ENCODE measurements at places on chromosomes 2 and 18.

DNA sequence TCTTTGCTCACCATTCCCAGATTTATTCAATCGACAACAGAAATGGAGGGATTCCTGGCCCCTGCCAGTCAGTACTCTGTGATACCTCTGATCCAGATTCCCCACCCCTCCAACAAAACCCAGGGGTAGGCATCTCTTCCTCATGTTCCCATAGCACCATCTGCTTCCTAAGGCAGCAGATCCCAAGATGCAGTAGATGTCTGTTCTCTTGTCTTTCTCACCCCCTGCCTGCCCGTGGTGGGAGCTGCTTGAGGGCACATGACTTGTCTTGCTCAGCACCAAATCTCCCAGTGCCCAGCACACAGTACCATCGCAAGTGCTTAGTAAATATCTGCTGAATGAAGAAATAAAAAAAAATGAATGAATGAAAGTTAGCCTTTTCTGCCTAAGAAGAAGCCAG, 98.2 kb downstream of the ZBTB7C start:
- DNase-seq: no peak

DNA sequence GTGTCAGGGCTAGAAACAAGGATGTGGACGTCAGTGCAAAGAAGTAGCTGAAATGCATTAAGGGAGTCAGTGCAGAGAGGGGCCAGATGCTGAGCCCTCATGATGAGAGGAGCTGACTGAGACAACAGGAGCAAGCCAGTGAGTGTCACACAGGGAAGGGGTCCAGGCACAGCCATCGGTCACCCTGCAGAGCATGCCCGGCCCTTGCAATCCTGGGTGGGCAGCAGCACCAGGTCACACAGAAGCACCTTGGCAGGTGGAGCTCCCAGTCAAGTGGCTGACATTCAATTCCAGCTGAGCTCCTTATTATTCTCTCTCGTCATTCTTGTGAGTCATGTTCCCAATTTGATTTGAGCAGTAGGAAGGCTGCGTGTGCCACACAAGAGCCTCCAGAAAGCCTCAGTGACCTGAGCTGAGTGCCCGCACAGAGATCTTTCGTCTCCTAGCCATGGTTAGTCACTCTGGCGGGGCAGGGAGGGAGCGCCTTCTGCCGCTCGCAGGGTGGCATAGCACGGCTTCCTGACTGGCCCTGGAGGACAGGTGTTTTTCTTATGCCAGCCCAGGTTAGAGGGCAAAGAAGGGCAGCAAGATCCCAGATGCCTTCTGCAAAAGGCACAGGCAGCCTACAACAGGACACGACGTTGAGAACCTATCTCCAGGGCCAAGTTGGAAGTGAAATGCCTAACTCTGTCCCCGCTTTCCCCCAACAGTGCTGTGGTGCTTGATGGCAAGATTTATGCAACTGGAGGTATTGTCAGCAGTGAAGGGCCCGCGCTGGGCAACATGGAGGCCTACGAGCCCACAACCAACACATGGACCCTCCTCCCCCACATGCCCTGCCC, 220.9 kb downstream of the ATAD2B start:
- DNase-seq: no peak

- DNase-seq: no peak
Observed at GRCh38 chr2:149428783-149429182, 98.4 kb downstream of the LYPD6 start.

DNA sequence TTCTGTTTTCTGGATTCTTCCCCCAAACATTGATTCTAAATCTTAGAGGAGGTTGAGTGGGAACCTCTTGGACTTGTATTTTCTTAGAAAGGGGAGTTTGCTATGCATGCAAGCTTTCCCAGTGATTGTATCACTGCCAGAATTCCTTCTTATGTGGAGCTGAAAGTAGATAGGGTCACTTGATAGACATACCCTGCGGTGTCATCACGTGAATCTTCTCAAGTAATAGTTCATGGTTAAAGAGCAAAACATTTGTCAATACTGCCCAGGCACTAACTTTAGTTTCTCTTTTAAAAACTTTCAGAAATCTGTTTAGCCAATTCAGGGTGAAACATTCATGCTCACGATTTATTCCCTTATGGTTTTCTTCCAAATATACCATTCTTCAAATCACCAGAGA, 6.4 kb downstream of the PMAIP1 start:
- no peak for DNase-seq

DNA sequence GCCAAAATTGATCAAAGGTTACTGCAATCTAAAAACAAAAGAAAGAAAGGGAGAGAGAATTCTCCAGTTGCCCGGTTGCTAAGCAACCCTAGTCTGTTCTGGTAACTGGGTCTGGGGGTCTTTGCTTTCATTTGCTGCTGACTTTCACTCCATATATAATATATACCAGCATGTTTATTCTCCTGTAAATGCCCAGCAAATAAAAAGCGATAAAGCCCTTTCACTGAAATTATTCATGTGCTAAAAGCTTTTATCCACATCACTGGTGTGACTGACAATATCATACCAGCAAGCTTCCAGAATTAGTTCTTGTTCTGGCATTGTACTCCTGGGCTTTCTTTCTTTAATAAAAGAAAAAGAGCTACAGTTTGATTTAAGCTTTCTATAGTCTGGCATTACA, 75.5 kb upstream of the ST8SIA3 start:
- no peak for DNase-seq

GRCh38 chr2:241329669-241330615, 14.2 kb downstream of the SEPTIN2 start:
- no peak for DNase-seq

GRCh38 chr2:3151153-3151918, 226.3 kb downstream of the EIPR1 start:
- no peak for DNase-seq

GRCh38 chr2:151200844-151201243, 60.8 kb downstream of the RBM43 start:
- DNase-seq: no peak

- no peak for DNase-seq
Observed at GRCh38 chr2:21382701-21383520, 259.1 kb downstream of the TDRD15 start.

- no peak for DNase-seq
Observed at GRCh38 chr18:5853253-5853652, 42.1 kb downstream of the TMEM200C start.

DNA sequence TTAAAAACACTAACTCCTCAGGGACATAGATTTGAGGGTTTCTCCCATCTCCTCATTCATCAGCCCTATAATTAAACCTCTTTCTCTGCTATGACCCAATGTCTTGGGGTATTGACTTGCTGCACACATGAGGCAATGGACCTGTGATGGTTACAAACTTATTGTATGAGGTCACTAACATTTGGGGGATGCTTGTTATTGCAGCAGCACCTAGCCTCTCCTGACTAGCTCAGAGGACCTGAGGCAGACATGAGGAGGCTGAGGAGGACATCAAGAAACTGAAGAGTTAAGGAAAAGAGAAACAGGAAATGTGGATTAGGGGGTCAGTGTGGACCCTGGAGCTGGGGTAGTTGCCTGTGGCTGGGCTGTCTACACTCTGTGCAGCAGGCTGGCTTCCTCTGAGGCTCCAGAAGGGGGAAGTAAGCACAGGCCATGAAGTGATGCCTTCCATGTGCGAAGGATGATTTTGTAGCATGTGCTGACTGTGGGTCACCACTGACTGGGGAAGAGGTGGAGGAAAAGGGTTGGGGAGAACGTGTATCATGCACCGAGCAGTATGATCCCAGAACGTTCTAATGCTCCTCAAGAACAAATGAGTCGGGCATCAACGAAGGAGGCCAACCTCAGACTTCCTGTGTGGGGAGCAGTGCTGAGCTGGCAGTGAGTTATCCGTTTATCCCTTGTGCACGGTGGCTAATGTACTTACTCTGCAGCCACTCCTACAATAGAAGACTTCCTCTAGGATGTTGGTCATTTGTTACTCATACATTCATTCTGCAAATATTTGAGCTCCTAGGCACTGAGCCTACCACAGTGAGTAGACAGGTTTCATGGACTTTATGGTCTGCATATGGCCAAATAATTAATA, 42.1 kb upstream of the RFX8 start:
- peak; percentile 77 for DNase-seq

GRCh38 chr2:20540587-20541293, 93.9 kb downstream of the RHOB start:
- DNase-seq: no peak

GRCh38 chr2:151520976-151521375, 111.3 kb downstream of the RIF1 start:
- DNase-seq: no peak

- no peak for DNase-seq
Observed at GRCh38 chr2:19109518-19109917, 248.9 kb downstream of the OSR1 start.

- DNase-seq: no peak
Observed at GRCh38 chr2:154173164-154173563, 301.4 kb downstream of the GALNT13 start.

GRCh38 chr2:45588158-45588829, 22.8 kb downstream of the SRBD1 start:
- DNase-seq: no peak

Measured in fibroblast of skin of left biceps (primary cell).